ENCODE measurements at places on chromosomes 5 and 9. TPM values are rescaled to one million over a fixed set of nuclear protein-coding genes. Genes with fewer than 3 reads are reported as not detected.

Gene KLHL3
- 27.5 TPM for polyA plus RNA-seq

Gene C9orf152
- polyA plus RNA-seq, result 0.69 TPM

Gene ZNF782
- 7.1 TPM for polyA plus RNA-seq

Gene CRB2
- polyA plus RNA-seq, result 27.5 TPM

Gene STXBP1
- polyA plus RNA-seq, result 28.9 TPM

Gene SLC45A2
- 0.37 TPM for polyA plus RNA-seq

Gene IGFBPL1
- 1.8 TPM for polyA plus RNA-seq

Gene GPR150
- polyA plus RNA-seq, result not detected

Gene WDR55
- 15.8 TPM for polyA plus RNA-seq

Gene APC
- polyA plus RNA-seq, result 30.4 TPM

Gene IL3
- not detected for polyA plus RNA-seq

Gene HTR4
- not detected for polyA plus RNA-seq

Gene PCDHB10
- 4.8 TPM for polyA plus RNA-seq

Gene SEC24A
- polyA plus RNA-seq, result 20.5 TPM

Gene CDO1
- polyA plus RNA-seq, result 32.2 TPM

Gene GFI1B
- 0.62 TPM for polyA plus RNA-seq

Gene NIPAL4
- polyA plus RNA-seq, result 0.62 TPM

Gene CMYA5
- polyA plus RNA-seq, result 21.7 TPM

Gene CEP120
- 23.2 TPM for polyA plus RNA-seq

Gene PCDHB6
- polyA plus RNA-seq, result 3.2 TPM

Gene PTPN3
- polyA plus RNA-seq, result 54.2 TPM

Gene CCL19
- polyA plus RNA-seq, result not detected

Gene CA9
- polyA plus RNA-seq, result 1.1 TPM

Gene NDST1
- polyA plus RNA-seq, result 55.3 TPM

Gene ADGRD2
- 0.16 TPM for polyA plus RNA-seq

Gene PHF24
- polyA plus RNA-seq, result 0.18 TPM

Gene PMPCA
- polyA plus RNA-seq, result 61.1 TPM
